Activated T-cell treated with anti-CD3 and anti-CD28 coated beads for 4 hours (primary cell): ENCODE measurements at places on chromosomes 3 and 15.

DNA sequence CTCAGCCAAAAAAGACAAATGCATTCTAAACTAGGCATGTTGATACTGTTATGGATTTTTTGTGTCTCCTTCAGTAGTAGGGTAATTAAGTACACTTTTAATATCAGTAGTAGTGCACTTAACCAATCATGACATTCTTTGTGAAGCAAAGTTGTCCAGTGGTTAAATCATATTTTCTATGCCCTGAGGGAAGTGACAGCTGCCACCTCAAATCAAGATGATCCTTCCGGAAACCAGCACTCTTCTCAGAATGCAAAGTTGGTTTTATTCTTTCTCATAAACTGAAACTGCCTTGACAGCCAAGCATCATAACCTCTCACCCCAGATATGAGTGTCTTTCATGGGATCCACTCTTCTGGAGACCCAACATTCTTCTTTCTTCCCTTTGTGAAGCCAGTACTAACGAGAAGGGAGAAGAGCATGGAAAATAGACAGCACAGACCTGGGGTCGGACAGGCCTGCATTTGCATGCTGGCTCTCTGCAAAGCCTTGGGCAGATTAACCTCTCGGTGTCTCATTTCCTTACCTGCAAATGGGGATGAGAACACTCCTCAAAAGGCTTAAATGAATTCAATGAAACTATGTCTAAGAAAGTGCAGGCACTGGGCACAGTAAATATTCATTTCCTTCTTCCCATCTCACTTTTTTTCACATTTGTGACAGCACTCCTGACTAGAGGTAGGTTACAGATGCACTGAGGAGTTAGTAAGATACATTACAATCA lies 13.2 kb downstream of the AAGAB start:
- no peak for DNase-seq

DNA sequence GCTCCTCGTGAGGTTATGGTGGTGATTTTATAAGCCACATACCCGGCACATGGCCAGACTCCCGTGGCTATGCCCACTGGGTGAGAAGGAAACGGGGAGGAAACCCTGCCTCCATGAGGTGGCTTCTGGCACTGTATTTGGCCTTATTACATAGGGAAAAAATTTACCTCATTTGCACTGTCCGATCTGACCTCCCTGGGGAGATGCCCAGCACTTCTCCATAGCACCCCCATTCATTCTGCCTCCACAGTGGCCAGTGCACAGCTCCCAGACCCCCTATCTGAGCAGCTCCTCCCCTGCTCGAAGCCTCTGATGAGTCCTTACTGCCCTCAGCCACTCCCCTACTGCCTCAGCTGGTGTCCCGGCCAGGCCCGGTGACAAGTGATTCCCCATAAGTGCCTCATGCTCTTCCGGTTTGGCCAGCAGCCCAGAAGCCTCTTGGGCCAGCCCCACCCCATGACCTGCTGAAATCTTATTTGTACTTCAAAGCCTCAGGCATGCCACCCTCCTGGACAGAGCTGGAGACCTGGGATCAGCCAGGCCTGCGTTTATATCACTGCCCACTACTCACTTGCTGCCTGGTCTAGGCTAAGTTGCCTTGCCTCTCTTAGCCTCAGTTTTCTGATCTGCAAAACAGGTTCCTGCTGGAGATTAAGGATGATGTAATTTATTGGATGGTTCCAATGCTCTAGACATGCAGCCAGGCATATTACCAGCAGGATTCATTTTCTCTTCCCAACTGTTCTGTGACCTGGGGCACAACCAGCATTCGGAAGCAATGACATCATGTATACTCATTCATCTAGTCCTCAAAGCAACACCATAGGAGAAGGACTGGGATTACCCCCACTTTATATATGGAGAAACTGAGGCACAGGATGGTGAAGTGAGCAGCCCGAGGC lies 30.6 kb upstream of the SLC6A6 start:
- no peak for DNase-seq

DNA sequence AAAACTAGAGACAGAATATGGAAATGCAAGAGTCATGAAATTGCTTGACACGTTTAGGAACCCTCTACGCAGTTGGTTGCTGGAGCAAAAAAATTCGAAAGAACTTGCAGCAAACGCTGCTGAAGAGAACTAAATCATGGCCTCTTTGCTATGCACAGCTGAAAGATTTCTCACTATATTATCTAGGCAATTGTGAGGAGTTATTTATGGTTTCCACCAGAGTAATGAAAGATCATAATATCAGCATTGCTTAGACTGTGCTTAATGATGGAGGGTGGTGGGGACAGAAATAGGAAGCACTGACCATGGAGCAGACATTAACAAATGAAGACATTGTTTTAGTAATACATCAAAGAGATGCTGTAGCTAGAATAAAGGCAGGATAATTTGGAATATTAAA lies 593.4 kb upstream of the ZNF717 start:
- DNase-seq, result no peak

DNA sequence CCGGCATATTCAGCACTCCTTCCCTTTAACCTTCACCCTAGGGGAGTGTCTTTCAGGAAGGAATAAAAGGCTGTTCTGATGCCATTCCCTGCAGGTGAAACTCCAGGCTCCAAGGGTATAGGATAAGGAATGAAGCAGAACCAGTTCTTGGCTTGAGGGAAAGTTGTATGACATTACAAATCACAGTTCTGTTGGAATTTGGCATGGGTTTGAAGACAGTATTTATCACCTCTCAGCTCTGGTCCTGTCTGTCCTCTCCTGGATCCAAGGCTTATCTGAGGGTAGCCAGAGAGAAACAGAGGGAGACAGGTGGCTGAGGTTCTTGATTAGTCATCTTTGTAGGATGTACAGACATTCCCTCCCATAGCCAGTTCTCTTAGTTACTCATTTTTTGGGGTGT lies 37.1 kb downstream of the RAB11A start:
- DNase-seq, result no peak

DNA sequence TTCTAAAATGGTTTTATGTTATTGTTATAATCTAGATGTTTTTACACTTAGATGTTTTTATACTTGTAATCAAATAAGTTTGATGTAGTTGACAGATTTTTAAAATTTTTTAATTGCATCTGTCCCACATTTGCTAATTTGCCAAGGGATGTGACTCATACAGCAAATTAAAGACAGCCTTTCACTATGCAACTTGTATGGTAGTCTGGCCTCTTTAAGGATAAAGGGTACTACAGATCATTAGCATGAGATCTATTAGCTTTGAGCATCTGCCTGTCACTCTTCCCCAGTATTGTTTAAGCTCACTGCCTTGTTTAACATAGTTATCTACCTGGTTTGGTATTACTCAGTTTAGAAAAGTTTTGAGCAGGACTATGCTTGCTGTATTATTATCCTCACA lies 83.0 kb downstream of the NPTN start:
- DNase-seq, result no peak

DNA sequence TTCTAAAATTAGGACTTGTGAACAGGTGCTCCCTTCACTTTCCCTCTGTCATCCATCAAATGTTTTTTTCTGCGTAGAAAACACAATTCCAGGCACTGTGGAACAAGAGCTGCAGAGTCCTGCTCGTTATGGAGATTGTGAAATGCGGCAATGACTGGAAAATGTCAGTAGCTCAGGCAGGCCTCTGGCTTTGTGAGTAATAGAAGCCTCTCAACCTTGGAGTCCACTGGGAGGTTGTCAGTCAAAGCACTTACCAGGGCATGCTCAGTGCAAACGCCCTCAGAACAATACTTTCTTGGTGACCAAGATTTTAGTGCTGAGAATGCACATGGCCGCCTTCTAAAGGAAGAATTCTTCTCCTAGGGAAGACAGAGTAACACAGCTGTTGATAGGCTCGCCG lies 26.7 kb upstream of the MED12L start:
- no peak for DNase-seq

DNA sequence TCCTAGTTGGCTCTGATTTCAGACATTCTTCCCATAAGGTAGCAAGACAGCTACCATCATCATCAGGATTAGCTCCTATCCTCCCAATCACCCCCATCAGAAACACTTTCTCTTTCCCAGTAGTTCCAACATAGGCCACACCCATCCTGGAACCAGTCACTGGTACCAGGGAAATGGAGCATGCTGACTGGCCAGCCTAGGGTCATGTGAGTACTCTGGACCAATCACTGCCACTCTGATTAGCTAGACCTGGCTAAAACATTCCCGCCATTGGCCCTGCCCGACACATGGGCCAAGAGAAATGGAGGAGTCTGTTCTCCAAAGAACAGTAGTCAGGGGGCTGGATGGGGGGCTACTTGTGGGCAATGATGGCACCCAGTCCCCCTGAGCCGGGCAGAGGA lies 12.4 kb downstream of the EFCC1 start:
- DNase-seq, result no peak

GRCh38 chr15:74889883-74890664 lies at the start of gene MPI:
MPI (plus strand) TSS chr15:74890042; CDS start chr15:74890074, 32 bp downstream.
- DNase-seq, result peak; percentile 77

GRCh38 chr3:114221165-114221880 lies 16.1 kb downstream of the ZNF80 start:
- peak; percentile 37 for DNase-seq

DNA sequence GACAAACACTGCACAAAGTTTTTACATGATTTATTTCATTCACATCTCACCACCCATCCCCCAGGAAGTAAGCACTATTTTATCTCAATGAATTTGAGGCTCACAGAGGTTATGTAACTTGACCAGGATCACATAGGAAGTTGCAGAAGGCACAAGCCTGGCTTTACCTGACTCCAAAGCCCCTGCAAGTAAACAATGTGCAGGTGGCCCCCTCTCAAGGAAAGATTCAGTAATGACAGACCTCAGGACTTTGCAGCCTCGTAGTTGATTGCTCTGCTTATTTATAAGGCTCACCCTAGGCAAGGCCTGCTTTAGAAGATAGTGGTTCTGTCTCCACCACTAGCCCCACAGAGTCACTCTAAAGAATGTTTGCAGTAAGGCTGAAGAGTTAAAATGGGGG lies 79.8 kb upstream of the MDFIC2 start:
- no peak for DNase-seq

- no peak for DNase-seq
Observed at GRCh38 chr15:99842071-99842470, 108.8 kb upstream of the LYSMD4 start.

DNA sequence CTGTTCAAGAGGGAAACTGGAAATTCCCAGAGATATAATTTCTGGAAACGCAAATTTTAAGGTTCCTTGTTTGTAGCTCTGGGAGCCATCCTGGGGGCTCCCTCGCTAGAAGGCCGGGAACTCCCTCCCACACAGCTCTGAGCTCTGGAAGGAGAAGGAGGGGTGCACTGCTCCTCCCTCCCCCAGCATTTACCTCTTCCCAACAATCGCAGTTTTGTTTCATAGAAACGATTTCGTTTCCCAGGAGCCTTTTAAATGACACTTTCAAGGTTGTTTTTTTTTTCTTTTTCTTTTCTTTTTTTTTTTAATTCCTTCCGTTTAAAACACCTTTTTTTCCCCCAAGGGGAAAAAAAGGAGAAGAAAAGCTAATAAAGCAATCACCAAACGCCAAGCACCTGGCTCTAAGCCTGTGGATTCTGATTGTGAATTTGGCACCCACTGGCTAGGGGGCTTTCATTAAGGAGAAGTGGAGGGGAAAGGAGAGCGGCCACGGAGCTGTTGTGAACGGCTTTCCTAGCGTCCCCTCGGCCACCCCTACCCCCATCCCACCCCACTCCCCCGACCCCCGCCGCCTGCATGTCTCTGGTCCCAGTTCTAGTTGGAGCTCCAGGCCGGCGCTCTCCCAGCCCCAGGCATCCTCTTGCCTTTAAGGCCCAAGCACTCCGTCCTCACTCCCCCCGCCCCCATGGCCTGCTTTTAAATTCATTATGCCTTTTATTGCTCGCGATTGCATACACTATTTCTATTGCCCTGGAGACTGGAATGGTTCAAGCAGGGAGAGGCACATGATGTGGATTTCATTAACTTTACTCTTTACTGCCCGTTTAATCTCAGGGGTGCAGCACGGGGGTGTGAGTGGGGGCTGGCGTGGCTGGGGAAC lies 13.6 kb upstream of the CCDC33 start:
- DNase-seq, result no peak

GRCh38 chr15:96337365-96338023 lies 7.0 kb downstream of the NR2F2 start:
- DNase-seq, result no peak

DNA sequence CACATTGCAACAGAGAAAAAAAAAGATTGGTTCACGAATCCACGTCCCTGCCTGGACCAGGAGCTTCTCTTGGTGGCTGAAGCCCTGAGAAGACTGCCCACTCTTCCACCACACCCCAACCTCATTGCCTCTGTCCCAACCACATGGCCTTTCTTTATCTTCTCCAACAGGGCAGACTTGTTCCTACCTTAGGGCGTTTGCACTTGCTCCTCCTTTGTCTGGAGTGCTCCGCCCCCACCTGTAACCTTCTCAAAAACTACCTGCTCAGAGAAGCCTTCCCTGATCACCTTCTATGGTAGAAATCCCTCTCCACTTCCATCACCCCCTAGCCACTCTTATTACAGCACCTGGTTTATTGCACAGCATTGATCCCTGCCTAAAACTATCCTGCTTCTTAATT lies 64.7 kb downstream of the ITGA11 start:
- no peak for DNase-seq

- no peak for DNase-seq
Observed at GRCh38 chr3:48301800-48302166, 31.7 kb downstream of the SPINK8 start.

- no peak for DNase-seq
Observed at GRCh38 chr3:100641471-100642032, 32.2 kb downstream of the ADGRG7 start.

GRCh38 chr3:4799266-4800256 lies 179.7 kb upstream of the BHLHE40 start:
- DNase-seq, result no peak

DNA sequence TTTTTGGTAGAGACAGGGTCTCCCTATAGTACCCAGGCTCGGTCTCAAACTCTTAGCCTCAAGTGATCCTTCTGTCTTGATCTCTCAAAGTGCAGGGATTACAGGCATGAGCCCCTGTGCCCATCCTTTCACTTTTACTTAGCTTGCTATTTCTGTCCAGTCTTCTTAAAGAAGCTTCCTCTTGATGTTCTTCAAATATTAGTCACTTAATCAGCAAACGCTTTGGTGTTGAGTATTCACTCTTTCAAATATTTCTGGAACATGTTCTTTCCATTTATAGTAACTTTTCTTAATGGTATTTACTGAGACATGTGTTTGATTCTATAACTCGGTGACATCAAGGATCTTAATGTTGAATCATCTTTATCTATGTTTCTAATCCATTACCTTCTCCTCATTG lies 122.1 kb downstream of the CNTN6 start:
- DNase-seq, result no peak

DNA sequence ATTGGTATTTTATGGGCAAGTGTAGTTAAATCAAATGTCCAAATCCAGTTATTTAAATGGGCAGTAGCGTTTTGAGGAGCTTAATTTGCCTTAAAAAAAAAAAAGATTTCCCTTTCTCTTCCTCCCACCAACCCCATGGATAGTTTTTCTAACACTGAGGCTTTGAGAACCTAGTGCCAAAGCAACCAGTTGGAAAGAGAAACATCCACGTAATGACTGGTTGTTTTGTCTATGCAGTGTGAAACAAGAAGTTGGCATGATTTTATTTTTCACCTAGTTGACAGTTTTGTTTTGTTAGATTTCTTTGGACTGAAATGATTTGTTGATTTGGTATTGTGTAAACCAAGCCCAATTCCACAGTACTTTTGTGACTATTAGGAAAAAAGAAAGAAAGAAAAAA lies 170.0 kb downstream of the SOX2 start:
- no peak for DNase-seq
